Endothelial cell of umbilical vein (primary cell): ENCODE measurements at places on chromosomes 6 and 20. TPM values are rescaled to one million over a fixed set of nuclear protein-coding genes. Genes with fewer than 3 reads are reported as not detected.
A peak's percentile ranks its signal among the peaks of the same experiment; 100 is the strongest.

The ZC2HC1B gene
- not detected in 2 replicates for total RNA-seq

The ANGPT4 gene
- total RNA-seq = not detected in 2 replicates

The SMOC2 gene
- total RNA-seq = not detected in 2 replicates

The CTSA gene
- 156 and 169 TPM in 2 replicates for total RNA-seq

DNA sequence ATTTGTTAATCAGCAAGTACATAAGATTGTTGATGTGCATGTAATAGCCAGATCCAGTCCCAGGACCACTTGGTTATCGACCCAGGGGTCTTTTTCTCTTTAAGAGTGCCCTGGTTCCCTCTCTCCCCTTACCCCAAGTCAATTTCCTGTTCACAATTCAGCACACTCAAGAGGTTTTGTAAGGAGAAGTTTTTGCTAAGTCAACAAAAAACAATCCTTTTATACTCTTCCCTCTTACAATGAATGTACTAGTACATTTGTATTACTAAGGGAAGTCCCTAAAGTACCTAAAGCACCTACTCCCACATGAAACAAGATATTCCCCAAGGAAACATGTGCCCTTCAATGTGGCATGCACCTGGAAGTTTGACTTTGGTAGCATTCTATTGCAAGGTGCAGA lies 1.6 kb upstream of the NT5DC1 start:
- H3K36me3 ChIP-seq = no peaks in the 10 kb centered on the region
- no peak for DNase-seq
- no peak overlapping the region for H3K4me3 ChIP-seq
- H3K27ac ChIP-seq = no peak overlapping the region
- H3K27me3 ChIP-seq = no peaks in the 10 kb centered on the region

DNA sequence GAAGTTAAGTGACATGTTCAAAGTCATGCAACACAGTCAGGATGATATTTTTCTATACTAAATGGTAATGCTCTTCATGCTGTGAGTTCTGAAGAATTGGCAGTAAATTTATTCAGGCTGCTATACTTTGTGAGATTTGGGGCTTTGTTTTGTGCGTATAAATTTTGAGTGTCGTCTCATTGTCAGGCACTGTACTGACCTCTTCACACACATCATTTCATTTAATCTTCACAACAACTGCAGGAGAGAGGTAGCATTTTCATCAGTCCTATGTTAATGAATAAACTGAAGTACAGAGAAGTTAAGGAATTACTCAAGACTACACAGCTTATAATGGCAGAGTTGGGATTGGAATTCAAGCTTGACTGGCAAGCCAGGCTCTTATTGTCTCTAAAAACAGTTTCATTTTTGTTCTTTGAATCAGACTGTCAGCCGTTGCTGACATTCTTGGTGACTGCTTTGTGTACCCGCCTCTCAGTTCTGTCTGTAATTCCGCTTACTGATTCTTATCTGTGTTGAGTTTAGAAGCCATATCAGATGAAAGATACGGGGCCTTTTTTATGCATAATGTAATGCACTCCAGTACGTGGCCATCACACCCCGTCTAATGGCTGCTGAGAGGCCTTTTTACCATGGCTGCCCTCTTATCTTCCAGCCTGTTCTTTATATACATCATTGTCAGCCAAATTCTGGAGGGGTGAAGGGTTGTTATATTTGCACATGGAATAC lies 274.9 kb downstream of the UTRN start:
- peaks cover 22% of the 10 kb centered on the region for H3K4me1 ChIP-seq
- peak; percentile 65 for DNase-seq
- no peaks in the 10 kb centered on the region for H3K27me3 ChIP-seq
- H3K4me3 ChIP-seq = no peak overlapping the region
- H3K27ac ChIP-seq = peak overlapping the region; percentile 52

- no peak overlapping the region for H3K4me3 ChIP-seq
- no peak overlapping the region for H3K27ac ChIP-seq
- peaks cover 11% of the 10 kb centered on the region for H3K4me1 ChIP-seq
- H3K27me3 ChIP-seq = peaks cover 7% of the 10 kb centered on the region
- DNase-seq = peak; percentile 33
These were observed 142.0 kb upstream of the ZNF217 start for GRCh38 chr20:53735536-53736050.

DNA sequence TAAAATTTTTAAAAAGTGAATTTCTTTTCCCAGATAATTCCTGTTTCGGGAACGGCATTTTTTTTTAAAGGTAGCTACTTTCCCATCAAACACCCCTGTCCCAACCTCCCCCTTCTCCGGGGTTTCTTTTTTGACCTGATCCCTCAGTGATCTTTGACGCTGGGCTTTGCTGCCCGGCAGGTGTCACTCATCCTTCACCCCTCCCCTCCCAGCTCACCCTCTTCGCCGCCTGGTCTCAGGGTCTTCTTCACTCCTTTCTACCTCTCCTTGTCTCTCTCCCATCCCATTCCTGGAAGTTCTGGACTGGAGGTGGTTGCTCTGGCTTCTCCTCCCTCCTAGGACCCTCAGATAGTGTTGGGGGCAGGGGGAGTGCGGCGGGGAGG lies 329 bp upstream of the GPR6 start:
- no peak for DNase-seq
- H3K27ac ChIP-seq = no peak overlapping the region
- no peaks in the 10 kb centered on the region for H3K36me3 ChIP-seq
- H3K4me1 ChIP-seq = no peaks in the 10 kb centered on the region
- no peak overlapping the region for H3K4me3 ChIP-seq

- no peaks in the 10 kb centered on the region for H3K4me1 ChIP-seq
- H3K36me3 ChIP-seq = no peaks in the 10 kb centered on the region
- peaks cover 5% of the 10 kb centered on the region for H3K27me3 ChIP-seq
- H3K27ac ChIP-seq = no peak overlapping the region
- no peak overlapping the region for H3K4me3 ChIP-seq
These were observed 195.5 kb upstream of the PDE10A start for GRCh38 chr6:165858586-165858985.

DNA sequence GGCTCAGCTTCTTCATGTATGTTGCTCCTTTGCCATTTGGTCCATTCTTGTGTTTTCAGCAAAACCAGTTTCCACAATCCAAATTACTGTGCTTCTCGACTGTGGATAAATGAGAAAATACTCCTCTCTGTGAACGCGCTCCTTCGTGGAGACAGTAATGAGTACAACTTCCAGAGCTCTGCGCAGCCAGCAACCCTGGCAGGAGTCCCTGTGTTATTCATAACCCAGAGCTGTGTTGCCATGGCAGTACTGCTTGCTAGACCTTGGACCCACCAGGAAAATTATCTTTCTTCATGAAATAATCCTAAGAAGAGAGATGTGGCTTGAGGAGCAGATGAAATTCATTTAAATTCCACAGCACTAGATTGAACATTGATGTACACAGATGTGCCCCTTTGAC lies 73.7 kb downstream of the SLC22A3 start:
- DNase-seq = no peak
- H3K4me1 ChIP-seq = no peaks in the 10 kb centered on the region
- no peaks in the 10 kb centered on the region for H3K27me3 ChIP-seq
- H3K4me3 ChIP-seq = no peak overlapping the region
- no peaks in the 10 kb centered on the region for H3K36me3 ChIP-seq

GRCh38 chr6:48144021-48144420 lies 33.0 kb upstream of the PTCHD4 start:
- H3K4me3 ChIP-seq = no peak overlapping the region
- no peaks in the 10 kb centered on the region for H3K27me3 ChIP-seq
- H3K27ac ChIP-seq = no peak overlapping the region
- H3K4me1 ChIP-seq = no peaks in the 10 kb centered on the region
- no peaks in the 10 kb centered on the region for H3K36me3 ChIP-seq

- H3K4me1 ChIP-seq = peaks cover 14% of the 10 kb centered on the region
- no peak for DNase-seq
- no peak overlapping the region for H3K27ac ChIP-seq
- peaks cover 29% of the 10 kb centered on the region for H3K27me3 ChIP-seq
- H3K36me3 ChIP-seq = no peaks in the 10 kb centered on the region
These were observed 5.5 kb upstream of the DLL1 start for GRCh38 chr6:170296423-170296745.

- H3K36me3 ChIP-seq = no peaks in the 10 kb centered on the region
- H3K4me3 ChIP-seq = no peak overlapping the region
- H3K4me1 ChIP-seq = no peaks in the 10 kb centered on the region
- DNase-seq = no peak
- no peak overlapping the region for H3K27ac ChIP-seq
- H3K27me3 ChIP-seq = peaks cover 4% of the 10 kb centered on the region
These were observed 18.2 kb downstream of the SNAP25 start for GRCh38 chr20:10236540-10237533.

DNA sequence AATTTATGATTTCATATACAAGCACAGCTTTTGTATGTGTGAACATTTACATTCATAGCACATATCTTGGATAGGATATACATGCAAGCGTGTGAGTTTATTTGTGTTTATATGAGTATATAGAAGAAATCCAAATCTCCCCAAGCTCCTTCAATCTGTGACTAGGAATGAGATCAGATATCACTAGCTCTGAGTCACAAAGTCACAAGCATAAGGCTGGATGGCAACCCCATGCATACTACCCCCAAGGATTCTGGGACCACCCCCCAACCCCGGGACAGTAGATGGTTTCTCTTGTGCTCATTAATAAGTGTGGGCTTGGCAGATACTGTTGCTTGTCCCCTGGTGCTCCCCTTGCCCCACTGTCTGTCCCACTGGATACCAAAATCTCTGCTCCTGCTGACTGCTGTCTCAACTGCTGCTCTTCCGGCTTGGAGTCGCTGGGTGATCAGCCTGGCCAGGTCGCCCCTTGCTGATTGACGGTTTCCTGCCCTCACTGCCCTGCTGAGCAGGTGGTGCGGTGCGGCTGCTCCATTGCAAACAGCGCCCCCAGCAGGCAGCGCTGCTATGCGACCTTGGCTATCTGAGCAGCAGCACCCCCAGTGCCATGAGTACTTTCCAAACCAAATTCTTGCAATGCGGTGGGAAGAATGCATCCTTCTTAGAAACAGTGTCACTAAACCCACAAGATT lies 279.4 kb downstream of the CD83 start:
- H3K36me3 ChIP-seq = no peaks in the 10 kb centered on the region
- DNase-seq = no peak
- H3K27me3 ChIP-seq = no peaks in the 10 kb centered on the region
- H3K4me3 ChIP-seq = no peak overlapping the region
- no peak overlapping the region for H3K27ac ChIP-seq

- H3K36me3 ChIP-seq = no peaks in the 10 kb centered on the region
- peak overlapping the region; percentile 98 for H3K27ac ChIP-seq
- no peaks in the 10 kb centered on the region for H3K27me3 ChIP-seq
- no peak for DNase-seq
These were observed 63.3 kb downstream of the ARHGAP18 start for GRCh38 chr6:129646642-129647041.

DNA sequence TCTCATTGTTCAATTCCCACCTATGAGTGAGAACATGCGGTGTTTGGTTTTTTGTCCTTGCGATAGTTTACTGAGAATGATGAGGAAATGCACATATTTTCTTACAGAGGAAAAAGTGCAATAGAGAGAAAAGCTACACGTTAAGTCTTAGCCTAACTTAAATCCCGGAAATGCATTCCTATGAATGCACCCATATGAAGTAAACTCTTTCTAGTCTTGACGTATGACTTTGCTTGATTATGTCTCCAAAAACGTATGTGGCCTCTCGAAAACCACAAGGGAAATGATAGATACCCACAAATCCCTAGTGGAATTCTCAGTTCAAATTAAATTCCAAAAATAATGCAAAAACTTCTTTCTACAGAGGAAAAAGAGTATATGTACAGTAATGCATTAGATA lies 90.7 kb upstream of the SASH1 start:
- no peak overlapping the region for H3K27ac ChIP-seq
- DNase-seq = no peak

- no peak for DNase-seq
- H3K27ac ChIP-seq = no peak overlapping the region
- H3K4me3 ChIP-seq = no peak overlapping the region
- peaks cover 3% of the 10 kb centered on the region for H3K36me3 ChIP-seq
- H3K27me3 ChIP-seq = no peaks in the 10 kb centered on the region
These were observed 154.3 kb upstream of the SNX9 start for GRCh38 chr6:157668713-157669112.

DNA sequence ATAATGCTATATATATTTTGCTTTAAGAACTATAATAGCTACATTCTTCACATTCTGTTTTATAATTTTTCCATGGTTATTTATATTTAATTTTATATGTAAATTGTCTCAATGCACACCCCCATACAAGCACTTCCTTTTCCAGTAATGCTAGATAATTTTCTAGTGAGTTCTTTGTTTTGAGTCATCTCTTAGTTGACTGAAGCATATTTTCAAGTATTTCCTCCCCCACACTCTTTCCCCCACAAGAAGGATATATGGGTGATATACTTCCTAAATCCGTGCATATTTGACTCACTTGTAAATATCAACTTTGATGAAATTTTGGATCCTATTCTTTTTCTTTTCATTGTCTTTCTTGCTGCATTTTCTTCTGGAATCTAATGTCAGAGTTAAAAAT lies 82.1 kb upstream of the SRSF6 start:
- no peaks in the 10 kb centered on the region for H3K36me3 ChIP-seq
- H3K4me3 ChIP-seq = no peak overlapping the region
- H3K27me3 ChIP-seq = no peaks in the 10 kb centered on the region

DNA sequence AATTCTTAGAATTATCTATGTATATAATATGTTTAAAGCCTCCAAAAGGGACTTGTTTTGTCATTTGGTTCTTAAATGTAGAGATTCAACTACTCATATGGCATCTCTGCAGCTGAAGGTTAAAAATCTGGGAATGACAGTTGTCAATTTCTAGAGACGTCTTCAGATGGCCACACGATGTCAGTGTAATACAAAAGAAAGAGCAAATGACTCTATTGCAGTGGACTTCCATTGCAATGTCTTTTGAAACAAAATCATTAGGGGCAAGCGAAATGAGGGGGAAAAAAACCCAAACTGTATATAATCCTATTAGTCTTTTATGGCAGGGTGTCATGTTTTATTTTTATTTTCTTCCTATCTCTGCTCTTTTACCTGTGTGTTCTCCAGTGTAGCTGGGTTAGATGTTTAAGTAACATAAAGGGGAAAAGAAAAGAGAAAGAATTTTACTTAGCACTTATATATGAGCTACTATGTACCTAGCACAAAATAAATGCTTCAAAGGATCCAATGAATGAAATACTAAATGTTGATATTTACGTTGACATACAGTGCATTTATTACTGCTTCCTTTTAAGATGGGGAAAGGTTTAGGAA lies 26.2 kb downstream of the CCN2 start:
- no peaks in the 10 kb centered on the region for H3K27me3 ChIP-seq
- no peak overlapping the region for H3K27ac ChIP-seq
- peak; percentile 70 for DNase-seq
- no peak overlapping the region for H3K4me3 ChIP-seq
- H3K4me1 ChIP-seq = no peaks in the 10 kb centered on the region
- no peaks in the 10 kb centered on the region for H3K36me3 ChIP-seq

DNA sequence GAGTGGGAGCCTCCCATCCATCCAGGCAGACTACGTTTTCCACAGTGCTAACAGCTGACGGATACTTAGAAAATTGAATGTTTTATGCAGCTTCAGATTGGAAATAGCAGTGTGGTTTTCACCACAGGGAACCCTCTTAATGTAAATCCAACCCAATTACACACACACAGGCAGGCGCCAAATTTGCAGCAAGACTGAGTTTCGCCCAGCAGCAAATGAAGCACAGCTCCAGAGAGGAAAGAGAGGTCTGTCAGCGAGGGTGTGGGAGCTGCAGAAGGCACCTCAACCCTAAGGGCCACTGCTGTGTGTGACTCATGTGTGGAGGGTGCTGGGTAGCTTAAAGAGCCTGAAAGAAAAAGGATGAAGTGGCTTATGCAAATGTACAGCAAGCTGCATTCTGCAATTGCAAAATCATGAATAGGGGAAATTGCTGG lies 365.7 kb downstream of the MAFB start:
- H3K36me3 ChIP-seq = no peaks in the 10 kb centered on the region
- no peaks in the 10 kb centered on the region for H3K4me1 ChIP-seq
- no peak for DNase-seq
- no peaks in the 10 kb centered on the region for H3K27me3 ChIP-seq
- no peak overlapping the region for H3K4me3 ChIP-seq

GRCh38 chr6:27592481-27593199 lies 119.7 kb upstream of the ZNF184 start:
- no peak overlapping the region for H3K27ac ChIP-seq
- peaks cover 13% of the 10 kb centered on the region for H3K27me3 ChIP-seq
- H3K36me3 ChIP-seq = no peaks in the 10 kb centered on the region
